ENCODE measurements at places on chromosomes 3 and 15. TPM values are rescaled to one million over a fixed set of nuclear protein-coding genes. Genes with fewer than 3 reads are reported as not detected.

CCDC54 gene
- not detected for total RNA-seq

NDUFB4 gene
- 80.4 TPM for total RNA-seq

TMIE gene
- 0.39 TPM for total RNA-seq

SLC28A2 gene
- not detected for total RNA-seq

All from activated B cell treated with CpG ODN at 0.5 μM for 24 hours (primary cell).